Activated naive CD4-positive, alpha-beta T cell treated with anti-CD3 and anti-CD28 coated beads, Interleukin-2, amount 50 U/mL, for 72 hours (primary cell): ENCODE measurements at places on chromosomes 16 and 17.

GRCh38 chr16:50305441-50306061 lies 39.2 kb downstream of the ADCY7 start:
- peak; percentile 55 for DNase-seq

DNA sequence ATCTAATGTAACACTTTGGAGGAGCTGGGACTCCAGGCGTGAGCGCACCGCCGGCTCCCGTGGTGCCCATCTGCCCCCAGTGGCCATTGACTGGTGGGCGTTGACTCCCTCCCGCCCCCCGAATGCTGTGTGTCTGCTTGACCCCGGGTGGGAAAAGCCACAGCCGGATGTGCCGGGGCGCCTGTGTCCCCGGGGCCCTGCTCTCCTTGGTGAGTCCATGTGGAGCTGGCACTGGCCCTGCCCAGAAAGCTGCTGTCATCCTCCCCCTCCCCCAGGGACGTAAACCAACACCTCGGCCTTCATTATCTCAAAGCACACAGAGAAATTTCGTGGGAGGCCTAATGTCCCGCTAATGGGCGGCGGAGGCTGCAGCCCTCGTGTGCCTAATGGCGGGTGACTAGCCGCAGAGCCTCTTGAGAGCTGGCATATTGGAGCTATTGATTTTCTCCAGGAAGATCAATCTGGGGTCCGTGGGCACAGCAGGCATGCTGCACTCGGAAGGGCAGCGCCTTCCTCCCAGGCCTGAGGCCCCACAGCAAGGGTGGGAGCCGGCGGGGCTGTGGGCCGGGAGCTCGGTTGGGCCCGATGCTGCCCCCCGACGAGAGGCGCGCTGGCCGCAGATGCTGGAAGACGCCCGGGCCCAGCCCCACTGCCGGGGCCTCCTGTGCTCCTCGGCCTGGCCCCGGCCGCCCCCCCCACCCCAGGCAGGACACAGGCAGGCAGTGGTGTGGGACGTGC lies 4.0 kb upstream of the PERCC1 start:
- DNase-seq, result no peak

- peak; percentile 65 for DNase-seq
These were observed at the start of gene TRPV2 for GRCh38 chr17:16415031-16415924. TRPV2 (plus strand) TSS chr17:16415571; CDS start chr17:16417669, 2,098 bp downstream.

GRCh38 chr17:11238705-11239104 lies 2.3 kb upstream of the SHISA6 start:
- DNase-seq, result no peak

- no peak for DNase-seq
These were observed 42.4 kb upstream of the NF1 start for GRCh38 chr17:31052187-31052889.

DNA sequence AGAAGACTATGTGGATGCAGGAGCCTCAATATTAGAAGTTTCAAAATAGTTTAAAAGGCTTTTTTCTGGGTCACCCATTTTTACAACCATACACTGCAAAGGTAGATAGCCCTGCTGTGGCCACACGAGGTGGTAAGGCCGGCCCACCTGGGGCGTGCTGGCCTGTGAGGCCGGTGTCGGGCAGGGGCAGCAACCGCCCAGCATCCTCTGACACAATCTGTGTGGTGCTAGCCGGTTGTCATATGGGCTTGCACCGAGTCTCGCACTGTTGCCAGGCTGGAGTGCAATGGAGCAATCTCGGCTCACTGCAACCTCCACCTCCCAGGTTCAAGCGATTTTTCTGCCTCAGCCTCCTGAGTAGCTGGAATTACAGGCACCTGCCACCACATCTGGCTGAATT lies 44.0 kb downstream of the CFAP20 start:
- no peak for DNase-seq

DNA sequence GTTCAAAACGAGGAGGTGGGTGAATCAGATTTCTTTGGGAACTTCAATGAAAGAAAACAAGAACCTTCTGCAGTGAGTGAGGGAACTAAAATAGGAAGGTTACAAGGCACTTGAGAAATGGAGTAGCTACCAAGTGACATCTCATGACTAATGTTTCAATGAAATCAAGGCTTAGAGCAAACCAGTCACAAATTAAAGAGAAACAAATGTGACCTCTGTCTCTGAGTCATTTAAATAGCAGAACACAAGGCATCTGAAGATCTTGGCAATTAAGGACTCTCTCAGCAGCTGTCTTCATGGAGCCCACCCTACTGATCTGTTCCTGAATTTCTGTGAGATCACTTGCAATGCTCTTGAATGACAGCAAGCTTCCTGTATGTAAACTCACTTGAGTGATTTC lies 109.5 kb downstream of the CDH11 start:
- DNase-seq, result no peak

DNA sequence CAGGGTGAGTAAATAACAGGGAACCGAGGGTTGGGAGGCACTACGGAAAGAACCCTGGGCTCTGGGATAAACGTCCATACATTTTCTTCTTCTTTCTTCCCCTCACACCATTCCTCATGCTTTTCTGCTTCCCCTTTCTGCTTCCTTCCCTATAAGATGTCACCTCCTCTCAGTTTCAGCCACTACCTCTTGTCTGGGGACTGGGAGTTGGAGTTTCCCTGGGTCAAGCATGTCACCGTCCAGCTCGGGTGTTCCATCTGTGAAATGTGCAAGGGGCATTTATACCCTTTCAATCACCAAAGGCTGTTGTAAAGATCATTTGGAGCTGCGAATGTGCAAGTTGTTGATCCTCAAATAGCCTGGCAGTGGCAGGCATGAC lies 17.5 kb upstream of the CCL22 start:
- DNase-seq, result no peak

DNA sequence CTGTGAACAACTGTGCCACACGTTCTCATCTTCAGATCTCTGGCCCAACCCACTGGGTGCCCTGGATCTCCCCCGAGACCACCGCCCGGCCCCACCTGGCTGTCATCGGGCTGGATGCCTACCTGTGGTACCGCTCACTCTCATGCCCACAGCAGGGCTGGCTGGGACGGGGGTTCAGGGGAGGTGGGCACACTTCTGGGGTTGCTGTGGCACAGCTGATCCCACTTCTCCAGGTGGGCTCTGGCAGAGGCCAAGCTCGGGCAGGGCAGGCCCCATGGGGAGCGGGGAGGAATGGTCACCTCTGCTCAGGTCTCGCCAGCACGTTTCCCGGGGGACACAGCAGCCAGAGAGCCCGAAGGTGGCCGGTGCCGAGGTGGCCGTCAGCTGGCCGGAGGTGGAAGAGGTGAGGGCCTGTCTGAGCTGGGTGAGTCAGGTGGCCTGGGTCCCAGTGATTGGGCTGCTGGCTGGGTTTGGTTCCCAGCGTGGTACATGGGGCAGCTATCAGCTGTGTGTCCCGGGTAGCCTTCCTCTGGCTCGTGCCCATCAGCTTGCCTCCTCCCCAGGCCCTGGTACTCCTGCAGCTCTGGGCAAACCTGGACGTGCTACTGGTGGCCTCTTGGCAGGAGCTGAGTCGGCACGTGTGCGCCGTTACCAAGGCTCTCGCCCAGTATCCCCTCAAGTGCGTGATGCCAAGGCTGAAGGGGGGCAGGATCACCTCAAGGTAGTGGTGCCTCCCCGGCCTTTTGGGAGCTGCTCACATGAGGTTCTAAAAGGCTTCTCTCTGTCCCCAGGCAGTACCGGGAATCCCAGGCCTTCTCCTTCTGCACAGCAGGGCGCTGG lies 2.3 kb upstream of the MRPS34 start:
- DNase-seq, result no peak

DNA sequence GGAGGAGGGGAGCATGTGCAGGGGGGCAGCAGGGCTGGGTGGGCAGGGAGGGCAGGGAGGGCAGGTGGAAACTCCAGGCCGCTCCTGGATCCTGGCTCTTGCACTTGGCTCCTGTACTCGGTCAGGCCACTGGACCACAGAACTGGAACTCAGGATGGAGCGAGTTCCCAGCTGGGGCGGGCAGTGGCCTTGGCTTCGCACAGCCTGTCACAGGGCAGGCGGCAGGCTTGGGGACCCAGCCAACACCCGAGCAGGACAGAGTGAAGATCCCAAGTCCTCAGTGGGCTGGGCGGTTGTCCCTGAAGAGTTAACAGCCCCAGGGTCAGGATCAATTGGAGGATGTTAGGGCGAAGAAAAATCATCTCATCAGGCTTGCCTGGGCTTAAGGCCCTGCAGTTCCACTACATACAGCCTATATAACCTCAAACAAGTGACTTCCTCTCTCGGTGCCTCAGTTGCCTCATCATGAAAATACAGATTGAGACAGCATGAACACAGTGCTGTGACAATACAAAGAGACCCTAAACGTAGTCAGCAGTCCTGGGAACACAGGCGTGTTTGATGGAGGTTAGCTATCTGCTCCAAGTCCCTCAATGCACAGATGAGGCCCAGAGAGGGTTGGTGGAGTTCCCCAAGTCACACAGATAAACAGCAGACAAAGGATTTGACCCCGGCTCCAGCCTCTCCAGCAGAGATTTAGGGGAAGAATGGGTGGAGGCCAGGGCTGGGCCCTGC lies 21.9 kb downstream of the ZNF423 start:
- DNase-seq, result no peak

- no peak for DNase-seq
These were observed 1.3 kb downstream of the TTYH2 start for GRCh38 chr17:74214484-74215341.

DNA sequence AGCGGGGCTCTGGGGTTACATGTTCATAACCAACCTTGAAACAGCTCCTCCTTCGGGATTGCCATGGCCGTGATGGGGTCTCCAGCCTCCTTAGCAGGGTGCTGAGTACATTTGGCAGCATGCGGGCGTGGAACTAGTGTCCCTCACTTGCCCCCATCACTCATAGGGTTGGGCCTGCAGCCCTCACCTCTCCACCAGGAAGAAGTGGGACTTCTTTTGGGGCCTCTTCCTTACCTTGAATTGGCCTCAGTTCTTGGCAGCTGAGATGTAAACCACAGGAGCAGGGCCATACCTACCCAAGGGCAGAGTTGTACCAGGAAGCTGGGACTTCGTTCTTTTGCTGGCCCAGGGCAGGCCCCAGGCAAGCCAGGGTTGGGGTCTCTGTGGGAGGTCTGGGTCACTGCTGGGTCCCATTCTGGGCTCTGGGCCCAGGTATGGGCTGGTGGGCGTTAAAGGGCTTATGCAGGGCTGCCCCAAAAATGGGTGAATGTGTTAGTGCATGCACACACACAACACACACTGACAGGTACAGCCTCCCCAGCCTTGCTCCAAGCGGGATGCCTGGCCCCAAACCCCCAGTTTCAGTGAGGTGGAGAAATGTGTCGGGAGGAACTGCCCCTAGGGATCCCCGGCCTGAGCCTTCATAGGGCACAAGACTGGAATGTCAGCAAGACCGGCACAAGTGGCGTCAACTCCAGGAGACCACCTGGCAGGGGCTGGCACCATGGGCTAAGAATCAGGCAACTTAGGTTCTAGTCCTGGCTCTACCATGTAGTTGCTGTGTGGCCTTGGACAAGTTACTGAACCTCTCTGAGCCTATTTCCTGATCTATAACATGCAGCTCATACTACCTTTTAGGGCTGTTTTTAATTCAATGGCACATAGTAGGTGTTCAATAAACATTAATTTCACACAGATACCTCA lies 3.9 kb upstream of the KRT15 start:
- DNase-seq, result no peak

DNA sequence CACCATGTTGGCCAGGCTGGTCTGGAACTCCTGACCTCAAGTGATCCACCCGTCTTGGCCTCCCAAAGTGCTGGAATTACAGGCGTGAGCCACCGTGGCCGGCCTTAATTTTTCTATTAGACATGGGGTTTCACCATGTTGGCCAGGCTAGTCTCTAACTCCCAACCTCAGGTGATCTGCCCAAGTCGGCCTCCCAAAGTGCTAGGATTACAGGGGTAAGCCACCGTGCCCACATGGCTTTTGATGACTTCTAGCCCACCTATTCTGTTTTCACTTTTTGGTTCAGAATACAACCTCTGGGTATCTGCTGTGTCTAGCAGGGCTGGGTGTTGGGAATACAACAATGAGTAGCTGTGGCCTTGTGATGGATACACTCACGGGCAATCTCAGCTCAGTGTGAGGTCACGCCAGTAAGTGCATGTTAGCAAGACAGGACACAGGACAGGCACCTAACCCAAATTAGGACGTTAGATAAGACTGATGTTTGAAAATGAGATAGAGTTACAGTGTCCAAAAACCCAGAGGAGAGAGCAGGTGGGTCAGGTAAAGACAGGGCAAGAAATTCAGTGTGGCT lies 14.1 kb upstream of the YWHAE start:
- DNase-seq, result no peak

- DNase-seq, result no peak
These were observed 4.6 kb upstream of the EDC4 start for GRCh38 chr16:67868290-67868689.

DNA sequence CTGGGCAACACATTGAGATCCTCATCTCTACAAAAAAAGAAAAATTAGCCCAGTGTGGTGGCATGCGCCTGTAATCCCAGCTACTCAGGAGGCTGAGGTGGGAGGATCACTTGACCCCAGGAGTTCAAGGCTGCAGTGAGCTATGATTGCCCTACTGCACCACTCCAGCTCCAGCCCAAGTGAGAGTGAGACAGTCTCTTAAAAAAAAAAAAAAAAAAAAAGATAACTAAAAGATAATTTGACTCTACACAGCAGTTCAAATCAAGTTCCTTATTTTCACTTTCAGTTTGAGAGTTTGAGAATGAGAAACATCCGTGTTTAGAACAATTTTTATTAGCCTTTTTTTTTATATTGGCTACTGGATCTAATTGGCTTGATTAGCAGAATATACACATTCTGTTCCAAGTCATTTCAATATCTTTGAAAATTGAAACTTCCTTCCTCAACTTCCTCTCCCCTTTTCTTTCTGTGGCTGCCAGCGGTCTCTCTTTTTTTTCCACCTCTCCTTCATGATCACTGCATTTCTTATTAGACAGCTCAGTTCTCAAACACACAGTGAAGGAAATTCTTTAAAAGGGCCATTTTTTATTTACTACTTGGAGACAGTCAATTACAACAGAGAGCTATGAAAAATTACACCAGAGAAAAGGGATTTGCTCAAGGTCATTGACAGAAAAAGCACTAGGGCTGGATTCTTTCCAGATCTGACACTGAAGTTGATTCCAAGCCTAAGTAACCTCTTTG lies 4.5 kb upstream of the ACSF2 start:
- no peak for DNase-seq

- DNase-seq, result no peak
These were observed 346.5 kb downstream of the SEC14L1 start for GRCh38 chr17:77487211-77487629.

- DNase-seq, result no peak
These were observed 61.0 kb downstream of the PLD6 start for GRCh38 chr17:17144916-17145665.
